Keratinocyte (primary cell): ENCODE measurements at places on chromosomes 4 and X.

- no peak for DNase-seq
These were observed 111.5 kb upstream of the UGT8 start for GRCh38 chr4:114487101-114487500.

- DNase-seq: no peak
These were observed 10.9 kb downstream of the DLG3 start for GRCh38 chrX:70455366-70456202.

GRCh38 chr4:99402765-99403164, 32.4 kb downstream of the ADH7 start:
- DNase-seq: no peak

DNA sequence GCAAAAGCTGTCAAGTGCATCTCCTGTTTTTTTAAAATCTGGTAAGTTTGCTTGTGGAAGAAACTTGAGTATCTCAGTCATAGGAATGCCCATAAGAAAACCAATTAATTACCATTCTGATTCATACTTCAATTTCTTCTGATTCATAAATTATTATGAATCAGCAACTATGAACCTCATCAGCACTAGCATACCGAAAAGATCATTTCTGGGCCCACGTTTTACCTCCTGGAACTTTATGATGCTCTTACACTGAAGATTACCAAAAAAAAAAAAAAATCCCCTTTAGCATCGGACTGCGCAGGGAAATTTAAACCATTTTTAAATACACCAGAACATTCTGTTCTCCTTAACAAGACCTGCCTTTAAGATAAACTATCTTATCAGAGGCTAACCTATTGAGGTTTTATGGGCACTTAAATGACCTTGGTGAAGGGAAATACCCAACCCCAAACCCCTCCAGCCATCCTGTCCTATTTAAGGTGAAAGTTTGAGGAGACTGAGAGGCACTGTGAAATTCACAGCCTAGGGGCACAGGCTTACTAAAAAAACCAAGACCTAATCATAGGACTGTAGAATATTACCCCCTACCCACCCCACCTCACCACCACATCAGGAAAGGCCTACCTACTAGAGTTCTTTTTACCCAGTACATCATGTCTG, 38.2 kb upstream of the ABCG2 start:
- no peak for DNase-seq

- DNase-seq: no peak
These were observed 5.4 kb downstream of the ALPK1 start for GRCh38 chr4:112302320-112303274.

DNA sequence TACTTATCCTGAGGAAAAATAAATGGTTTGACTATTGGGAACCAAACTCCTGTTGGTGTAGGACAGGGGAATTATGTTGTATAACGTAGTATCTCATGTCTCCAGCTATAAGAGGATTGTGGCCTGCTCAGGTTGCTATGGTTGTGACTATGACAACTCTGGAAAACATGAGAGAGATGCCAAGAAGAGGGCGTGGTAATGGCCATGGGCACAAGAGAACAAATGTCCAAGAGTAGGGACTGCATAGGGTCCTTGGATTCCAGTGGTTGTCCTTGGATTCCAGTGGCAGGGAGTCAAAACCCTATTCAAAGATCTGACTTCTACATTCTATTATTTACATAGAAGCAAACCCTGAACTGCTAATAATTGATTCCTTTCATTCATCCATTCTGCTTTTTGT, 6.8 kb upstream of the MOB1B start:
- no peak for DNase-seq
